Left cardiac atrium (tissue), 4 donors: ENCODE measurements at places on chromosomes 6 and 20. TPM values are rescaled to one million over a fixed set of nuclear protein-coding genes. Genes with fewer than 3 reads are reported as not detected.

UFL1 gene
- total RNA-seq: 22.2 TPM

TSPO2 gene
- not detected for total RNA-seq

HEY2 gene
- 2.5 TPM for total RNA-seq

EFCAB8 gene
- 0.18 TPM for total RNA-seq

HAO1 gene
- total RNA-seq: not detected

FAM83D gene
- 0.65 TPM for total RNA-seq

GRCh38 chr6:2634139-2634964 lies 116.4 kb downstream of the MYLK4 start:
- peak; percentile 94 for DNase-seq

SRMS gene
- not detected for total RNA-seq

F13A1 gene
- total RNA-seq: 122 TPM

DNA sequence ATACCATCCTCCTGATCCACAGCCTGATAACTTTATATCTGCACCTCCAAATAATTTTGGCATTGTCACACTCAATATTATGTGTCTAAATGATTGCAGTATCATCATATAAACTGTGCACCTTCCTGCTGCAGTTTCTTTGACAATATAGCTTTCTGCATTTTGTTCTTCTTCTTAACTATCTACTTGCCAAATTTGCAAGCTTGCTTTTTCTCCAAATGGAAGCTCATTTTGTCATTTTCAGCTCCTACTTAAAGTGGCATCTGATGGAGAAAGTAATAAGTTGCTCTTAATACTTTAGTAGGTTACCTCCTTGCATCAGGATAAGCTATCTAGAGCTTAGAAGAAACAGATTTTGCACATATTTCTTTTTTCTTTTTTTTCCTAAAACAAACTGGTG lies 74.0 kb upstream of the DEFB112 start:
- no peak for DNase-seq

GRCh38 chr20:64006902-64007301 lies 26.0 kb downstream of the PRPF6 start:
- DNase-seq: no peak

PLA2G7 gene
- 0.55 TPM for total RNA-seq

DNA sequence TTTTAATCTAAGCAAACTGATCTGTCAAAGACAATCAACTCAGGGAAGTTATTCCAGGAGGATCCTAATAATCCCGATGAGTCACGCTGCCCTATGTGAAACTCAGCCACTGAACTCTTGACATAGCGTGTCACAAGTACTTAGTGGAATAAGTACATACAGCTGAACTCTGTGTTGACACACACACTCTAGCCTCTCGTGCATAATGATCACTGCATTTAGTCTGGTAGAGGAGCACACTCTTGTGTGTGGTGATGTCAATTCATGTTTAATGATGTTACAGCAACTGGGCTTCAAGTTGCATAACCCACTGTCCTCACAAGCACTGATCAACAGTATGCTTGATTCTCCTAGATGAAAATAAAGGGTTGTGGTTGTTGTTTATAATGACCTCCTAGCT lies 148.3 kb downstream of the HACE1 start:
- DNase-seq: no peak

GRCh38 chr20:43167615-43168014 lies 22.1 kb downstream of the PTPRT start:
- no peak for DNase-seq

DNA sequence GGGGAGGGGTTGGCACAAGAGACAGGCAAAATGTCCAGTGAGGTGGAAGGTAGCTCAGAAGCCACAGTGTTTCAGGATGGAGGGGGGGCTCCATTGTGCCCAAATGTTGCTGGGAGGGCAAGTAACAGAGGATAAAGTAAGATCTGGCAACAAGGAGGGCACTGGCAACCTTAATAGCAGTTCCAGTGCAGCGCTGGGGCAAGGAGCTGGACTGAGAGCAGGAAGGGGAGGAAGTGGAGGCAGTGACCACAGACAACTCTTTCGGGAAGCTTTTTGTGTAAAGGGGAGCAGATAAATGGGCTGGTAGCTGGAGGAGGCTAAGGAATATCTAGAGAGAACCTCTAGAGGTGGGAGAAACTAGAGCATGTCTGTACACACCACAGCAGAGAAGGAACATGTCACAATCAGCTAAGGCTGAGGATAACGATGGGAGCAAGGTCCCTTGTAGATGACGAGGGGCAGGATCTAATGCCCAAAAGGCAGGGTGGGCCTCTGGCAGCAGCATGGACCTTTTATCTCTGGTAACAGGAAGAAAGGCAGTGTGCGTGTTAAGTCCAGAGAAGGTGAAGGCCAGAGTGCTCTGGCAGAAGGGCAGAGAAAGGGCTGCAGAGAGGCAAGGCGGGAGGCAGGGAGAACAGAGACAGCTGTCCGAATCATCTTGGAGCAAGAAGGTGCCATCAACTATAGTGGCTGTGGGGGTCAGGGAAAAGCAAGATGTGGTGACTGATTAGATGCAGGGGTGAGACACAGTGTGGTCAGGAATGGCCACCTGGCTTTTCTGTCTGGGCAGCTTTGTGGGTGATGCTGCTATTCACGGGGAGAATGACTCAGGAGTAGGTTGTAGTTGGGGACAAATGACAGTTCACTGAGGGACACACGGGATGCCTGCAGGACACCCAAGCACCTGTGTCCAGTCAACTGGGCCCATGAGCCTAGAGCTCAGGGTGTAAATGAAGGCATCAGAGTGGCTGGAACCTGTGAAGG lies 17.4 kb downstream of the TMEM242 start:
- DNase-seq: no peak

HTR1E gene
- total RNA-seq: not detected

DNA sequence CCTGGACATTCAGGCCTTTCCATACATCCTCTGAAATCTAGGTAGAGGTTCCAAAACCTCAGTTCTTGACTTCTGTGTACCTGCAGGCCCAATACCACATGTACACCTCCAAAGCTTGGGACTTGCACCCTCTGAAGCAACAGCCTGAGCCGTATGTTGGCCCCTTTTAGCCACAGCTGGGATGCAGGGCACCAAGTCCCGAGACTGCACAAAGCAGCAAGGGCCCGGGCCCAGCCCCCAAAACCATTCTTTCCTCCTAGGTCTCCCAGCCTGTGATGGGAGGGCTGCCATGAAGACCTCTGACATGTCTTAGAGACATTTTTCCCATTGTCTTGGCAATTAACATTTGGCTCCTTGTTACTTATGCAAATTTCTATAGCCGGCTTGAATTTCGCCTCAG lies 107.4 kb upstream of the FRMD1 start:
- no peak for DNase-seq

- DNase-seq: no peak
Observed at GRCh38 chr20:35821807-35822242, 50.0 kb downstream of the PHF20 start.
